Smooth muscle cell of the pulmonary artery (primary cell): ENCODE measurements at places on chromosomes 7 and 10. TPM values are rescaled to one million over a fixed set of nuclear protein-coding genes. Genes with fewer than 3 reads are reported as not detected.

Gene SLC18A3
- total RNA-seq: not detected in 2 replicates

Gene SORCS1
- total RNA-seq: 0.20 TPM in 1 of 2 replicates, not detected in the other

Gene RTKN2
- 2.9 and 3.3 TPM in 2 replicates for total RNA-seq

Gene FXYD4
- total RNA-seq: not detected in 2 replicates

Gene FFAR4
- not detected in 2 replicates for total RNA-seq

Gene HMX3
- not detected in 2 replicates for total RNA-seq

Gene NSUN5
- total RNA-seq: 8.1 and 13.0 TPM in 2 replicates

Gene SLC26A5
- not detected in 2 replicates for total RNA-seq

Gene KLLN
- total RNA-seq: 0.46 and 0.52 TPM in 2 replicates

Gene PVRIG
- not detected in 2 replicates for total RNA-seq

Gene IFIT1B
- total RNA-seq: 0.03 TPM in 1 of 2 replicates, not detected in the other

Gene SNX10
- 0.07 TPM in 1 of 2 replicates, not detected in the other for total RNA-seq

Gene ADIRF
- 86.1 and 116 TPM in 2 replicates for total RNA-seq

Gene C10orf62
- 0.13 TPM in 1 of 2 replicates, not detected in the other for total RNA-seq

Gene LRRC61
- total RNA-seq: 0.26 and 0.36 TPM in 2 replicates

Gene CNPY1
- not detected in 2 replicates for total RNA-seq

Gene CELF2
- total RNA-seq: 18.1 and 39.4 TPM in 2 replicates

Gene SPDYE11
- not detected in 2 replicates for total RNA-seq

Gene NRBF2
- 24.8 and 28.7 TPM in 2 replicates for total RNA-seq

Gene TMEM236
- under 0.01 and 0.07 TPM in 2 replicates for total RNA-seq

Gene MLXIPL
- total RNA-seq: 0.03 and 0.39 TPM in 2 replicates

Gene BCCIP
- 22.3 and 25.2 TPM in 2 replicates for total RNA-seq

Gene COBL
- not detected in 2 replicates for total RNA-seq
